Suppressor macrophage treated with lipopolysaccharide for 1 hour (primary cell): ENCODE measurements at places on chromosomes 7 and 10.
A peak's percentile ranks its signal among the peaks of the same experiment; 100 is the strongest.

DNA sequence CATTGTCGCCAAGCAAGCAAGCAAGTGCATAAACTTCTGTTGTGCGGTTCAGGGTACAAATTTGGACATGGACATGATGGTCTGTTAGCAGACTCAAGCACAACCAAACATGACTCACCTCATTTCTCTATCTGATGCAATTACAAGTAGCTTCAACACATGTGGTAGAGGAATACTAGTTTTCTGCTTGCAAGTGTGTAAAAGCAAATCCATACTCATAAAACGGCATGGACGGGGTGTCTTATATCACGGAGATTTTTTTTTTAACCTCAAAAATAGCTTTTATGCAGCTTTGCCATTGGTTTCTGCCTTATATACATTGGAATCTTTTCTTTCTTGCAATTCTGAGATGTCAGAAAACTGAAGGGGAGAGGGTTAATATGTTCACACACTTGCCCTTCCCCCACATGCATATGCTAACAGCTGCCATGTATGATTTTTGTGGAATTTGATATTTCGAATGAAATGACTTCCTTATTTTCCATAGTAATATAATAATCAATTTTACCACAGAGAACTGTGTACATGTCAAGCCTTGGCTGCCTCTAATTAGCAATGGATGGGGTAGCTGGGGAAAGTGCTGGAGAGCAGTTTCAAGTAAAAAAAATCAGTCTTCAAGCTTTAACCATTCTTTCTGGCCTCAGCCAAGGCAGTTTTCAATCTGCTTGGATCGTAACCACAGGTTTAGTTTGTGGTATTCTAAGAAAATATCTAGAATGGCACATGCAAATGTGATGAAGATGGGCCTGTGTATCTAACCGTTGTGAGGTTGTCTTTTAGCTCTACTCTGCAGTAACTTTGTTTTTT lies 106.0 kb upstream of the PDCD4 start:
- DNase-seq = no peak

GRCh38 chr7:111029141-111029572 lies 61.8 kb upstream of the LRRN3 start:
- DNase-seq = no peak

DNA sequence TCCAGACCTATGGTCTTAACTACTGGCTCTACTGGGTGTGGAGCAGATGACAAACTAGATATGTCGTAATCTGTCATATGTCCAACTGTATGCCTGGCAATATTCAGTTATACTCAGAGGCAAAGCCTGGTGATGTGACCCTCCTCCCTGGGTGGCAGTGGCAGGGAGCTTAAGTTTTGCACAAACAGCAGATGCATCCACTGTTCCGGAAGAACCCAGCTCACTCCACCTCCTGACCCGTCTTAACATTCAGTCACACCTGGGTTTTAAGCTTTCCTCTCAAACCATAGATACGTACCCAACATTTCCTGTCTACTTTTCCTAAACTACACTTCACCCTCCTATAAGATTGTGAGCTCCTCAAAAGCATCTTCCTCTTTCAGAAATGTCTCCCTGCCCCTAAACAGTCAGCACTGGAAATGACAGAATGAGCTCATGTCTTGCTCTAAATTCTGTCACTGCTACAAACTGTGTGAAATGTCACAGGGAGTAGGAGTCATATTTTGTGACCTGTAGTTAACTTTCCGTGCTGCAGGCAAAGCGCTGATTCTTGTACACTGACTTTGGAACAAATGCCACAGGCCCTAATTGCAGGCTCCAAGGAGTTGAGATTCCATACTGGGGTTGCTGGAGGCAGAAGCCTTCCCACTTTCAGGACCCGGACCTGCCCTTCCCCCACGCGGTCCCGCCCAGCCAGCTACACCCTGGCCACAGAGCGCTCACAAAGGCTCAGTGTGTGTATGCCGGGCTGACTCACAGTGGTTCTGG lies 23.9 kb downstream of the SCD start:
- DNase-seq = peak; percentile 81

GRCh38 chr7:126801733-126802132 lies 451.0 kb downstream of the GRM8 start:
- DNase-seq = no peak

DNA sequence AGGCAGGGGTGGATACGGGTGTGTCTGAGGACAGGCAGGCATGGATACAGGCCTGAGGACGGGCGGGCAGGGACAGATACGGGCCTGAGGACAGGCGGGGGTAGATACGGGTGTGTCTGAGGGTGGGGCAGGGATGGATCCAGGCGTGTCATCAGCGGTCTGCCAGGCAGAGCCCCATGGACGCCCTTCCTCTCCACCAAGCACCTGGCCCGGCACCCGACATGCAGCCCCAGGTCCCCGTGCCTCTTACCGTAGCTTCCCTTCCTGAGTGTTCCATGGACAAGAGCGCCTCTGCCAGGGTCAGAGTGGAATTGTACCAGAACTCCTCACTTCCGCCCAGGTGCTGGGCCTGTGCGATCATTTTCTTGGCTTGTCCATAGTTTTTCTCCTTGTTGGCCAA lies 74.6 kb upstream of the NKX6-2 start:
- DNase-seq = no peak

DNA sequence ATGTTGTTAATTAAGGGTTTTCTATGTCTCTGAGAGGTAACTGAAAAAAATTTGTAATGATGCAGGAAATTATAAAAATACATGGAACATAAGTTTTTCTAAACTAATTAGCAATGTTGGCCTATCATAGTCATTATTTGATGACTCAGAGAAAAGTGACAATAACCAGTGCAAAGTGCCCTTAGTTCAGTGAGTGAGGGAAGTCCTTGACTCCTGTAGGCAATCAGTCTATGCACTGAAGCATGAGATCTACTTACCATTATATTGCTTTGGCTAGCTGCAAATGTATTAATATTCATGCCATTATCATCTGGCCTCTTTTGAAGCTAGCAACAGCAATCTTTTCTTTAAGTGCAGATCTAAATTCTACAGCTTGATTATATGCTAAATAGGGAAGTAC lies 40.6 kb downstream of the CCDC172 start:
- DNase-seq = no peak

DNA sequence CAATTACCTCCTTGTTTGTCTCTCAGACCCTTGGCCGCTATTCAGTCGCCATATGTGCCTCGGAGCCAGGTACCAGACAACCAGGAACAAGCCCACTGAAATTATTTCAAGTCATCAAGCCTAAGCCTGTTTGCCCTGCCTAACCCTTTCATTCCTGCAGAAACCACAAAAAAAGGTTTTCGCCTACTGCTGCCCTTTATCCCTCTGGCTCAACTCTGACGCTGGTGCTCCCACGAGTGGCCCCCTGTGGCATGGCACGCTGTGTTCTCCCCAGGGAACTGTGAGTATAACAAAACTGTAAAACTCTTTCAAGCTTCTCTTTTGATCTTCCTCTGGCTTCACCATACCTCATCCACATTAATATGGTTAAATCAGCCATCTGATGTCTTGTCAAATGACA lies 215.7 kb upstream of the CDC14C start:
- no peak for DNase-seq

- DNase-seq = no peak
Measured at GRCh38 chr10:113354711-113355110, 198.1 kb upstream of the HABP2 start.

DNA sequence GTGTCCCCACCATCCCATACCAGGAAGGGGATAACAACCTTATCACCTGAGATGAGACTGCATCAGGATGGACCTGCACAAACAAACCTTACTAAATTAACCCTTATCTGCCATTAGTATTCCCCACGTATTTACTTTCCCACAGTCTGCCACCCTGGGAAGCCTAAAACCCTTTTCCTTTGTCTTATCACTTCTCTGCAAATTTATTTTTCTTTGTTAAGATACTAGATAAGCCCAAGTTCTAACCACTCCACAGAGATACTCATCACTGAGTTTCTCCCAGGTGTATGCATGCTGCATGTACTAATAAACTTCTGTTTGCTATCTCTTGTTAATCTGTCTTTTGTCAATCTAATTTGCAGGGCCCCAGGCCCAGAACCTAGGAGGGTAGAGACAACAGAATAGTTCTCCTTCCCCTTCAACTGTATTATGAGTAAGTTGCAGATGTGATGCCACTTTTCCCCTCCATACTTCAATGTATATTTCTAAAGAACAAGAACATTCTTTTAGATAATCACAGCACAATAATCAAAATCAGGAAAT lies 66.0 kb downstream of the ELMO1 start:
- no peak for DNase-seq

DNA sequence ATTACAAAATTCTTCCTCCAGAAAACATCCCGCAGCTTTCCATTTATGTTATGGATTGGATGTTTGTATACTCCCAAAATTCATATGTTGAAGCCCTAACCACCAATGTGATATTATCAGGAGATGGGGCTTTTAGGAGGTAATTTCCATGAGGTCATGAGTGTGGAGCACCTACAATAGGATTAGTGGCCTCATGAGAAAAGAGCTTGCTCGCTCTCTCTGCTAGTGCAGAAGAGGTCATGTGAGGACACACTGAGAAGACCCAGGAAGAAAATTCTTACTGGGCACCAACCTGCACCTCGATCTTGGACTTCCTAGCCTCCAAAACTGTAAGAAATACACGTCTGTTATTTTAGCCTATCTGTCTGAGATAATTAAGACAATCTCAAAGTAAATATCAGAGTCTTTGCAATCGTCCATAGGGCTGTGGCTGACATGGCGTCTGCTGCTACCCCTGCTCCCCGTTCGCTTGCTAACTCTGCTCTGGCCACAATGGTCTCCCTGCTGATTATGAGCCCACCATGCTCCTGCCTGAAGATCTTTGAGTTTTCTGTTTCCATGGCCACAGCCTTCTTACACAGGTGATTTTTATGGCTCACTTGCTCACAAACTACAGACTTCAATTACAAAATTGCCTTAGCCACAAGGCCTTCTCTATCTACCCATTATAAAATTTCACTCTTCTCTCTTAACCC lies 333.3 kb downstream of the CACNA2D1 start:
- DNase-seq = no peak

GRCh38 chr7:80199051-80199450 lies 64.4 kb downstream of the GNAI1 start:
- DNase-seq = no peak

GRCh38 chr10:130471486-130471885 lies 335.3 kb downstream of the GLRX3 start:
- DNase-seq = no peak

DNA sequence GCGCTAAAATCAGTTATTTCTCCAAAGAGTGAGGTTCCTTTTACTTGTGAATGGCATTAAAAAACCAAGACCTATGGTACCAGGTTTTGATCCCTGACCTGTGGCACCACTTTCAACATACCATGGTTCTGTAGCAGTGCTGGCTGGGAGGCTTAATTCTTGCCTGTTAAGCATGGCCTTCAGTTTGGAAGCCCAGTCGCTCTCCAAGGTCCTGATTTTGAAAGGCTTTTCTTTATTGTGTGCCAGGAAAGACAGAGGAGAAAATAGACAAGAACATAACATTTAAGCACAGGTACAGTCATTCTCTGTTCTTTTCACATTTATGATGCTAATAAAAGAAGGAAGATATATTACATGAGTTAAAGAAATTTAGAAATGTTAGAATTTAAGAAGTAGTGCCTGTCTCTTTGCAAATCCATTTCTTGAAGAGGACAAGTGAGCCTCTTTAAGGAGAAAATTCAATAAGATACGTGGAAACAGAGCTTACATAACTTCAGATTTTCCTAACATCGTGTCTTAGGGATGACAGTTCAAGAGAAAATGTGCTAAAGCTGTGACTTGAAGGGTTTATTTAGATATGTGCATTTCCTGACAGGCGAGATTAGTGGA lies 357.6 kb downstream of the DPP6 start:
- DNase-seq = no peak

GRCh38 chr10:29688230-29688661 lies 53.5 kb upstream of the SVIL start:
- peak; percentile 32 for DNase-seq

DNA sequence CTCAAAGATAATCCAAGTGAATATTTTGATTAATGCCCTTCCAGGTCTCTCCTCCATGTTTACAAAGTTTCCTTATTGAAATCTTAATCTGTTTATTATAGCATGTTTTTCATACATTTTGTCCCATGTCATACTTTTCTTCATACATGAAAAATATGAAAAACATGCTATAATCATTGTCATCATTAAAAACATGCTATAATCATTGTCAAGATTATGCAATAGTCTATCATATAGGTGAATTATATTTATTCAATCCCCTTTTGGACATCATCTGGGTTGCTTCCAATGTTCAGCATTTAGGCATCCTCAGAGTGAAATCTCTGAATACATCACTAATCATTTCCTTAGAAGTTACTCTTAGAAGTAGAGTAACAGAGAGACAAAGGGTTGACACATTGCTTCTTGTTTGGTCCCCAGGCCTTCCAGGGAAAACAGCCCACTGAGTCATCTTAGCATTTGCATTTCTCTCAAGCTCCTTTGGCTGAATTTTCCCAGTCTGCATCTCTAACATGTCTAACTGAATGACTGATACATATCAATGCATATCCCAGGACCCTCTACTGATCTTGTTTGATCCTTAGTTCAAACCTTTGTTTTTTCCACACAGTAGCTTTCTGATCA lies 87.0 kb downstream of the SGMS1 start:
- peak; percentile 31 for DNase-seq

DNA sequence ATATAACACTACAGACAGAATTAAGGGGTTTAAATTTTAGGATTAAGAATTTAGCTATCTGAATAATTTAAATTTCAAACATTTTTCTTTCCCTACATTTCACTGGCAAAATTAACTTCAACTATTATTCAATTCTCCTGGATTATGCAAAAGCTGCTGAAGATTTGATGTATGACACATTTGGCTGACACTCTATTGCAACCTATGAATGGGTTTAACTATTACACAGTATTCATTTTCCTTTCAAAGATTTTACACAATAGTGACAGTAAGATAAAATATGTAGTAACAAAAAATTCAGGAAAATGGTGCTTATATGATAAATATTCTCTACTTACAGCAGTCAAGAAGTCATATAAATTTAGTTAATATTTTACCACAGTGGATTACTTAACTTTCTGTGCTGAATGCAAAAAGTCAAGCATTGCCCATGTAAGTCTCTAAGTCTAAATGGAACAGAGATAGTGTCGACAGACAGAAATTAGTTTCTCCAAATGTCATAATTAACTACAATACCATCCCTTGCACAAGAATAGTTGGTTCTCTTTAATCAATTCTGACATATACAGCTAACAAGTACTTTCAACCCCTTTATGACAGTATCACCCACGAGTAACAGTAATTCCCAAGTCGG lies 194.1 kb upstream of the FRMD4A start:
- DNase-seq = no peak

- no peak for DNase-seq
Measured at GRCh38 chr7:32228601-32229000, 158.4 kb upstream of the PDE1C start.

DNA sequence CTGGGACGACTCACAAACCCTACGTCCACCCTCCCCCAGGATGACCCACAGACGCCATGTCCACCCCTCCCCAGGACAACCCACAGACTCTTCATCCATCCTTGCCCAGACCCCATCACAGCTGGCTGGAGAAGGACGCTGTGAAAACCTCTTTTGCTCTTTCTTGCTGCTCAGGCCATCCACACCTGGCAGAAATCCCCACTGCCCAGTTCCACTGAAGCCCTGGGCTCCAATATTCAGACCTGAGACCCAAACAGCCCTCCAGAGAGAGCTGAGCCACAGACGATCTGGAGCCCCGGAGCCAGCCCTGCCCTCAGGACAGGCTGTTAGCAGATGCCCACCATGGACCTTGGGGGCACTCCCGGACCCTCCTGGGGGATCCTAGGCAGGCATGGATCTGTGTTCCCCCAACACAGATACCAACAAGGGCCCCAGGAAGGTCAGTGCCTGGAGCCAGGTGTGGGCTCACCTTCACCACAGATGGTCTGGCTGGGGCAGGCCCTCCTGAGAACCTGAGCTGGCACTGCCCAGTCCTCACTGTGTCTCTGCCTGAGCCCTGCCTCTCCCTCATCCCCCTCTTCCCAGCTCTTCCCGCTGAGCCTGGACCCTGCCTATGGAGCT lies 226.2 kb downstream of the PTPRN2 start:
- DNase-seq = no peak
